Cortex of kidney (tissue), 1 donor: ENCODE measurements at places on chromosomes 4 and X.

- DNase-seq, result no peak
These were observed 10.9 kb downstream of the GAB3 start for GRCh38 chrX:154739952-154740465.

DNA sequence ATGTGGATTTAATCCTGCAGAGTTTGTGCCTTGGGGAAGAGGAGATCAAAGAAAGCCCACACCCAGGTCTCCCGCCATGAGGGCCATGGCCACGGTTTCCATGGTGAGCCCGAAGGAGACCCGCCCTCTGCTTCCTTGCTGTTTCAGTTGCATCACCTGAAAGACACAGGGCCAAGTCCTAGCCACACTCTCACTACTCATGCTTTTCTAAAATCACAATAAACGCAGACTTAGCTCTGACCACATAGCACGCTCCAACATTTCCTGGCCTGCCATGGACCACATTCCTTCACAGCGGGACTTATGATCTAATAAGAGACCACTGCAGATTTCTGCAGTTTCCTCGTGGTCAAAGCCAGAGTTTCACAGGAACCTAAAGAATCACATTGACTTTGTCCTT lies 426.0 kb upstream of the NR3C2 start:
- no peak for DNase-seq

- no peak for DNase-seq
These were observed 52.7 kb downstream of the COX7B2 start for GRCh38 chr4:46856333-46856732.

- DNase-seq, result no peak
These were observed 18.0 kb downstream of the HERC6 start for GRCh38 chr4:88396681-88397080.

DNA sequence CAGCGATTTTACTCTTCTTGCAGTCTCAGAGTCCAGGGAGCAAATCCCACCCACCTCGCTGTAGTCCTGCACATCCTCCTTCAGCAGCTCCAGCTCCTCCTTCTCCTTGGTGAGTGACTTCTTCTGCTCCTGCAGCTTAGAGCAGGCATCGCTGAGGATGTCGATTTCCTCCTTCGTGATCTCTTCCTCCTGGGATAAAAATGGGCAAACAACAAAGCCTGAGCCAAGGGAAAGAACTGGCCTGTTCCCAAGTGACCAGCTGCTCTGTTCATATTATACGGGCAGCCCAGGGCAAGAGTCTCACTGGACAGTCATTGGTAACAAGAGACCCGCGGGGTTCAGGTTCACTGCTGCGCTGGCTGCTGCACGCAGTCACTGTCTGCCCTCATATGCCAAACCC lies 26.2 kb downstream of the FGFR3 start:
- DNase-seq, result no peak

- DNase-seq, result no peak
These were observed 62.9 kb downstream of the LRP2BP start for GRCh38 chr4:185332575-185333464.

GRCh38 chrX:17520016-17520615 lies 145.1 kb downstream of the NHS start:
- DNase-seq, result no peak

DNA sequence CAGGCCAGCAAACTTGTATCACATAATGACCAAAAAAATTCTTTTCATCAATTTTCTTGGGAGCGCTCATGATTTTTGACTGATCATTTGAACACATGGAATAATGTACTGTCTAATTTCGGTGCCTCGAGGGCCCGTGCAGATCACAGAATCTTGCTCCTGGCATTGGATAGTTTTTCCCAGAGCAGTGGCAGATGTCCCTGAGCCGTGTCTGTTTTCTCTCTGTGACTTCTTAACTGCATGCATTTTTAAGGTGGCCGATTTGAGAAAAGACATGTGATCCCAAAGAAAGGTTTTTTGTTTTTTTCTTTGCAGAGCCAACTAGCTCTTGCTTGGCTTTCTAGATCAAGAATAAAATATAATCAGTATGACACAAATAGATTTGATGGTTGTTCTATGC lies 19.7 kb downstream of the GPRIN3 start:
- DNase-seq, result no peak

DNA sequence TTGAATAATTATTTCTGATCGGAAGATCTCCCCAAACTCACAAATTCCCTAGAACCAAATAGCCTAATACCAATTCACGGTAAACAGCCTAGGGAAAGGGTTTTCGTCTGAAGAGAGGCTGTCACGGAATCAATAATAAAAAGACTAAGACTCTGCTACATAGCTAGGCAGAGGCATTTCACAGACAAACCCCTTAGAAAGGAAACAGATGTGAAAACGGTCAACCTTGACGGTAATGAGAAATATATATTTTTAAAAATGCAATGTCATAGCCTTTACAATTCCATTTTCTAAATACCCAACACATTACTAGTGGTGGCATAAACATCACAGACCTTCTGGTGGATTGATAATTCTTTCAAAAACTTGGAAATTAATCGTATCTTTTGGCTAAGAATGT lies 28.4 kb downstream of the PROM1 start:
- no peak for DNase-seq

GRCh38 chr4:125369098-125369497 lies 54.3 kb downstream of the FAT4 start:
- DNase-seq, result no peak

- no peak for DNase-seq
These were observed 26.1 kb downstream of the KLHL34 start for GRCh38 chrX:21632027-21632426.

DNA sequence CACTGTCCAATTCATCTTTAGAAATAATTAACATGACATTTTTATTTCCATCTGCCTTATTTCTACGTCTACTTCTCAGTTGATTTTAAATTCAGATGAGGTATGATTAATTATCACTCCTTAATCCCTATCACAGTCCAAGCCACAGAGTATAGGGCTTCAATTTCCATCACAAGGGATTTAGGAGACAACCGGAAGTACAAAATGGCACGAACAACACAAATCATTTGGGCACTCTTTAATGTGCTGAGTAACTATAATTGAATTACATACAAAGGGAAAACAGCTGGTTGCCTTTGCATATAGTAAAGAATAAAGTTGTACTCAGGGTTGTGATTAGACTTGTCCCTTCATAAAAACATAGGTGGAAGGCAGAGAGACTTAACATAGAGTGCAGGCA lies 290.4 kb upstream of the MAGEB16 start:
- no peak for DNase-seq

DNA sequence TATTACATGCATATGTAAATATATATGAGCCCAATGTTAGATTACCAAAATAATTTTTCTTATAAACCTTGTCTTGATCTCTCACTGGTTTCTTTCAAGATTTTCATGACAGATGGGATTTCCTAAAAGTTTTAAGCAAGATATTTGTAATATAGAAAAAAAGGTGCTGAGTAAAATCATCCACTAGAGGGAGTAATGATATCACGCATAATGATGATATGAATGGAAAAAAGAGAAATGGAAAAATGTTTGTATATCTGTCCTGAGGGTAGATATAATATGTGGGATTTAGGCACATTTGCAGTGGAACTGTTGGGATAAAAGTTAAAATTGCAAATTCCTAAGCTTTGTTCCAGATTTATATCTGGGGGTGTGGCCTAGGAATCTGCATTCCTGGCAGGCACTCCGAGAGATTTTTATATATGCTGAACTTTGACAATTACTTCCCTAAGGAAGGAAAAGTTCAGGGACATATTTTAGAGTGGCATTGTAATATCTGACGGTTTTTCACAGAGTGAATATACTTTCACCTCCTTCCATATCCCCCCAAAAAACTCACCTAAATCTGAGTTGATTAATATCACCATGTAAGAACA lies 60.5 kb downstream of the TMA16 start:
- DNase-seq, result no peak

GRCh38 chrX:13570261-13570605 lies 832 bp downstream of the EGFL6 start:
- DNase-seq, result no peak

- DNase-seq, result no peak
These were observed 90.3 kb upstream of the TEX13D start for GRCh38 chrX:124242131-124242530.

GRCh38 chrX:139077281-139078250 lies 366.0 kb upstream of the FGF13 start:
- DNase-seq, result no peak

GRCh38 chrX:45765767-45766166 lies 565.1 kb upstream of the DIPK2B start:
- no peak for DNase-seq

DNA sequence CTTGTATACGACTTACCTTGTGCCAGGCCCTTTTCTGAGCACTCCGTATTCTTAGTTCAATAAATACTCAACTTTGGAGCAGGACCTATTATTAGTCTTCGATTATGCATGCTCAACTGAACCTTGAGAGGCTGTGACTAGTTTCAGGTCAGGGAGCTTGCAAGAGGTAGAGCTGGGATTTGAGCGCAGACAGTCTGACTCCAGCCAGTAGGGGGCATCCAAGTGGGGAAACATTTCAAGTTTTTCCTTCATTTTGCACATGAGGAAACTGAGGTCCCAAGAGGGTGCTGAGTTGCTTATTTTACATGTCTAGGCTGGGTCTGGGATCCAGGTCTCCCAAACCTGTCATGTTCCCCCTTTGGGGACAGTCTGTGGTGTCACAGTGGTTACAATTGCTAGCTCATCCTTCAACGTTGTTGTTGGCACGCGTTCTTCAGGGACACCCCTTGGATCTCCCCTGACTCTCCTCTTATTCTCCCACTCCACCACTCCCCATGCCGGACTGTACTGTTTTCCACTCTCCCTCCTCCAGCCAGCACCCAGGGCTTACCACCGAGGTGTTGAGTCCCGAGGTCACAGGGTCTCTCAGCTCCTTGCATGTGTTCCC lies 6.7 kb upstream of the PRICKLE3 start:
- no peak for DNase-seq

DNA sequence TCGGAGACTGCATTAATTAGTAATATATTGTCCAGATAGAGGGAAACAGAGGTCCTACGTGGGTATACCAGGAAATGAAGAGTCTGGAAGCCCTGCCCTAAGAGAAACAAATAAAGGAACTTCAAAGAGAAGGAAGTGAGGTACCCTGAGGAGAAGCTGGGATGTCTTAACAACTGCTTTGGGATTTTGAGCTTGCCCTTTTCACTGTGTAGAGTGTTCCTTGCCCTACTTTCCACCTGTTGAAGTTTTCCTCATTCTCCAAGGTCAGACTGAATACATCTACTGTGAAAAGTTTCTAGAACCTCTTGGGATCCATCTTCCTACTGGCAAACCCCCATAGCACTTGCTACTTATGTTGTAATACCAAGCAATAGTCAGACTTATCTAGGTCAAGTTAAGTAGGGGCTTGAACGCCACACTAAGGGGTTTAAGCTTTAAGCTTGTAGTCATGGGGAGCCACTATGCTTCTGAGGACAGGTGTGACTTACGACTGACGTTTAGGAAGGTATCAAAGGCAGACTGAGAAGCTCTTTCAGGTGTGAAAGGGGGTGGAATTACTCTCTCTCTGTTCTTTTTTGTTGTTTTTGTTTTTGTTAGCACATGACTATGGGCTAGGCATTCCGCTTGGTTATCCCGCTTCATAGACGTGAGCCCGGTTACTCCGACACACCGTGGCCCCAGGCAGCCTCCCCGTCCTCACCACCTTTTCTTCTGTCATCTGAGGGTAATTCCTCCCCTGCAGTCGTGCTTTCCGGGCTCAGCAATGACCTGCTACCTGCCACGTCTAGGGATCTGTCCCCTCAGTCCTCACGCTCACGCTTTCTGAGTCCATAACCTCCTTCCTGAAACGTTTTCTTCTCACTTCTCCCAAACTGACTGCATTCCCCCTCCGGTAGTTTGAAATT lies 959 bp upstream of the REST start:
- no peak for DNase-seq

- no peak for DNase-seq
These were observed 147.2 kb downstream of the RPA4 start for GRCh38 chrX:97030947-97031346.

- DNase-seq, result no peak
These were observed 61.3 kb upstream of the CASK start for GRCh38 chrX:41984628-41985027.

GRCh38 chrX:16113978-16114565 lies 9.3 kb upstream of the GRPR start:
- DNase-seq, result no peak

DNA sequence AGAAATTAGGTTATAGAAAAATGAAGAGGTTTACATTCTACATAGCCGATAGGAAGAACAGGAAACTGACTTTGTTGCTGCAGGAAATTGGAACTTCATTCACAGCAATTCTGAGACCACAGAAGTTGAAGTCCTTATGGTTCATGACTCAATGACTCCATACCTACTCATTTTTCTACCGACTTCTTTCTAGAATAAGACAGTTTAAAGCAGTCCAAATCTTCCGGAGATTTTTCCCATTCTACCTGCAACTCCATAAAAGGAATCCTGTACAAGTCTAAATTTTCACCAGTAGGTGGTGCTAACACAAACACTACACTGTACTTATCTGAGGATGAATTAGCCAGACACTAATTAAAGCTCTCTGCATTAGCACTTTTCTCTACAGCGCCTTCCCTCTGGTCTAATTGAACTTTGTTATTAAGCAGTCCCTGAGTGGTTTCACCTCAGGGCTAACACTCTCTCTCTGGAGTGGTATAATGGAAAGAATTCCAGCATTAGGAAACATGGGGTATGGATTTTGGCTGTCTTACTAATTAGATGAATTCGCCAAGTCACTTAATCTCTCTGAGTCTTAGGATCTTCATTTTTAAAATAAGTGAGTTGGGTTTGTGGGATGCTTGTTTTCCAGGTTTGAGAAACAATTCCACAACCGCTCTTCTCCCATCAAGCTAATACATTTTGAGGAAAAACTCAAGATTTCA lies 167.9 kb downstream of the SMIM20 start:
- DNase-seq, result no peak

GRCh38 chrX:672931-673330 lies 42.3 kb downstream of the SHOX start:
- DNase-seq, result no peak

GRCh38 chr4:118175506-118175905 lies 141.2 kb downstream of the NDST3 start:
- no peak for DNase-seq

DNA sequence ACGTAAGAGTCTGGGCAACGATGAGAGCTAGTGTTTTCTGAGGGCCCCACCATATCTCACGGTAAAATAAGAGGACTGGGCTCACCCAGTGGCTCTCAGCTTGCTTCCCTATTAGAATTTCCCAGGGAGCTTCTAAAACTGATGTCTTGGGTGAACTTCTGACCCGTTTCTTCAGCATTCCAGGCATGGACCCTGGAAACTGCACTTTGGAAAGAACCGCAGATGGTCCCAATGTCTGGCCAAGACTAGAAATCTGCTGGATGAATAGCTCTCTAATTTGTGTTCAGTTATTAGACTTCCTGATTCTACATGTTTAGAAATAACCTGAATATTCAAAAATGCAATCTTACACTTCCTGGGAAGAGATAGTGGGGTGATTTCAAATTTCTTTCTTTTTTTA lies 127.8 kb downstream of the ANOS1 start:
- no peak for DNase-seq
